Activated T-helper 1 cell treated with anti-CD3 and anti-CD28 coated beads, Interleukin-2, amount 50 U/mL, for 16 hours (primary cell): ENCODE measurements at places on chromosomes 12 and 14.

- no peak for DNase-seq
Measured at GRCh38 chr12:112010415-112011344, 2.3 kb downstream of the TMEM116 start.

- DNase-seq, result no peak
Measured at GRCh38 chr14:99880651-99881420, 87.6 kb downstream of the EML1 start.

DNA sequence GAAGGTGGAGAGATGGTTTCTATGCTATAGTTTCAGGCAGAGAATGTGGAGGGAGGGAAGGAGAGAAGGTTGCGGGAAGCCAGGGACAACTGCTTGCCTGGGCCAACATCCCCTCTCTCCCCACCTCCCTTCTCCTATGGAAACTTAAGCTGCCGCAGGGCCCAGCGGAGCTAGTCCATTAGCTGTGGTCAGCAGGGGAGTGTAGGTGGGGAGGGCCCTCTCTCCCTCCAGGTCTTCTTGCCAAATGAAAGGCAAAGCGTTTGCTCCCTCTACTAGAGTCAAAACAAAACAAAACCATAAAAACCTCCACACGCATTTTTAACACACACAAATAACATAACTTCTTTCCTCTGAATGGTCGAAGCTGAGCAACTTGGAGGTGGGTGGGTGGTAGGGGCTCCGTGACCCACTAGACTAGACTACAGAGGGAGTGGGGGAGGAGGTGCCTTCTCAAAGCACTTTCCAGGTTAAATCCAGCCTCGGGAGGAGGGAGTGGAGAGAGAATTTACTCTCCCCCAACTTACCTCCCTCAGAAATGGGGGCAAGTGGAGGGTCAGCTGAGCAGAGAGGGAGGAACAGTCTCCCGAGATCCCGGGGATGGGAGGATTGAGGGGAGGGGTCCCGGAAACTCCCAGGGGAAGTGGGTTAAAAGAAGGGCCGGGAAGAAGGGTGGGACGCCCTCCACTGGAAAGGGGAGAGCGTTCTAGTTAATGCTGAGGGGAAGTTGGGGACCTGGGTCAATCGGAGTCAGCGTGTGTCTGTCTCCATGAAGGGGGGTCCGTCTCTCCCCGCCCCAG lies 4.6 kb upstream of the CACNB3 start:
- DNase-seq, result no peak

GRCh38 chr12:132285991-132286681 lies 43.3 kb downstream of the GALNT9 start:
- DNase-seq, result no peak

GRCh38 chr14:66085224-66085623 lies 400.9 kb upstream of the CCDC196 start:
- DNase-seq, result no peak

GRCh38 chr14:99604278-99604765 lies 315 bp upstream of the CCDC85C start:
- DNase-seq, result peak; percentile 95

DNA sequence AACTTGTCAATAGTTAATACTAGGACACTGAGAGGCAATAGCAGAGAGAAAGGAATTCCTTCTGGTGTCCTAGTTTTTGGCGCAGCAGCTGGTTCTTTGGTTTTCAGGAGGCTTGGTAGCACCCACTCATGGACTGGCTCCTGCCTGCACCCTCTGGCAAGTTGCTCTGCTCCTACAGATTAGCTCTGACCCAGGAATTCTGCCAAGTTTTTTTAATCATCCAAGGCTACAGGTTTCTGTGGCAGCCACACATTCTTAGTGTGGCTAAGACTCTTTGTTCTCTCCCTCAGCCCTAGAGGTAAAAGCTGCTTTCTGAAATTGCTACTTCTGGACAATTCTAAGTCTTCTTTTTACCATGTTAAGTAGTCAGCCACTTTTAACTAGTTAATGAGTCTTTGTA lies 72.0 kb upstream of the FKBP4 start:
- DNase-seq, result no peak

DNA sequence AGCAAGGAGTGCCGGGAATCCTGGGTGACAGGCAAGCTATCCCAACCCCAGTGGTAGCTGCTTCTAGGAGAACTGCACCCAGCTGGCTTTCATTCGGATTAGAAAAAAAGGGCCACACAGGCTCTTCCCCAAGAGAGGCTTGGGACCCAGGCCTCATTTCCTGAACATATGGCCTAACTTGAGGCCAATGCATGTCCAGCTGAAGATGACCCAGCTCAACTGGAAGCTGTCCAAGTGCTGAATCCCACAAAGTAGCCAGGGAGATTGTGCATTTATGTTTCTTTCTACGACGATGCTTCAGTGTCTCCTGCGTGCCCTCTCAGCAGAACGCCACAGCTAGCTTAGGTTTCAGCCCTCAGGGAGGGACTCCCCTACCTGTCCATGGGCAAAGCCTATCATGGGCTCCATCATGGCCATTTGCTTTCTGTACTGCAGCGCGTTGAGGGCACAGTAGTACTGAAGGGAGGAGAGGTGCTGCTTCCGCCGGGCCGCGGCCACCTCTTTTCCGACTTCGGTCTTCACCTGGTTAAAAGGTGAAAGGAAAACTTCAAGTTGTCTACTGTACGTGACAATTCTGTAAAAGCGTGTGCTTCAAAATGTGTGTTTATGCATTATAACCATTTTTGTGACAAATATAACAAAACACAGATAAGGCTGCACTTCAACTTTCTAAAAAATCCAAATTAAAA lies 29.1 kb downstream of the APPL2 start:
- DNase-seq, result no peak
